GM04504 (cell line): ENCODE measurements at places on chromosomes 2 and 18.

DNA sequence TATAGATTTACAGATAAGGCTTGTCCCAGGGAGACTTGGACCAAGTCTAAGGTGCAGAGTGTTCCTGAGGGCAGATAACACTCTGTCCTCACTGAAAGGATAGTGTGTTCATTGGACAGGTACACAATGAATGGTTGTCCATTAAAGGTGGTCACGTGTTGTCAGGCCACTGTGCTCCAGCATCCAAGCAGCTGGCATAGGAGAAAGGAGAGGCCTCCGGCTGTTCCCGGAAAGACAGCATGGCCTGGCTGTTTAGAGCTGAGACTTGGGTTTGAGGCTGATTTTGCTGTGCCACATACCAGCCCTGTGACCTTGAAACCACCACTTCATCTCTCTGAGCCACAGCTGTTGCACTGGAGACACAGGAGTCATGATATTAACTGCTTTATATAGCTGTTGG lies 19.6 kb upstream of the SULT1C3 start:
- DNase-seq = no peak

DNA sequence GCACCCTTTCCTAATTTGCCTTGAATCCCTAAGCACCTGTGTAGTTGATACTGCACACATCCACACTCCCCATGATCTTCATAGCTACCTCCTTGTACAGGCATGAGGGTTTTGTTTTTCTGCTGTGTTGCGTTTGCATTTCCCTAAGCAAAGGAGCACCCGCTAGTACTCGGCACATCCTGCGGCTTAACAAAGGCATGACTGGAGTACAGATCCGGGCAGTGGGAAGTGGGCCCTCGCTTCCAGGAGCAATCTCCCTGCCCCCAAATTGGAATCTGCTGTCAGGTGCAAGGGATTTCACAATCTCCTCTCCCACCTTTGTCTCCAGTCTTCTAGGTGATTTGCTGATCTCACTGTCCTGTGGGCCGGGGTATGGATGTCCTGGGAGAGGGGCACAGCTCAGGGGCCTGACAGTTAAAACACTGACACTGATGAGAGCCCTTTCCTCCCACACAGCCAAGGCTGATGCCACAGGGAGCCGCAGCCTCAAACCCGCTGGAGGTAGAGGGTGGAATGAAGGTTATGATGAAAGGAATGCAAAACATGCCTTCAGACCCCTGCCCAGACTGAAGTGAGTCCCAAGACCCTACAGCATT lies 98.7 kb upstream of the THOC1 start:
- DNase-seq = no peak

DNA sequence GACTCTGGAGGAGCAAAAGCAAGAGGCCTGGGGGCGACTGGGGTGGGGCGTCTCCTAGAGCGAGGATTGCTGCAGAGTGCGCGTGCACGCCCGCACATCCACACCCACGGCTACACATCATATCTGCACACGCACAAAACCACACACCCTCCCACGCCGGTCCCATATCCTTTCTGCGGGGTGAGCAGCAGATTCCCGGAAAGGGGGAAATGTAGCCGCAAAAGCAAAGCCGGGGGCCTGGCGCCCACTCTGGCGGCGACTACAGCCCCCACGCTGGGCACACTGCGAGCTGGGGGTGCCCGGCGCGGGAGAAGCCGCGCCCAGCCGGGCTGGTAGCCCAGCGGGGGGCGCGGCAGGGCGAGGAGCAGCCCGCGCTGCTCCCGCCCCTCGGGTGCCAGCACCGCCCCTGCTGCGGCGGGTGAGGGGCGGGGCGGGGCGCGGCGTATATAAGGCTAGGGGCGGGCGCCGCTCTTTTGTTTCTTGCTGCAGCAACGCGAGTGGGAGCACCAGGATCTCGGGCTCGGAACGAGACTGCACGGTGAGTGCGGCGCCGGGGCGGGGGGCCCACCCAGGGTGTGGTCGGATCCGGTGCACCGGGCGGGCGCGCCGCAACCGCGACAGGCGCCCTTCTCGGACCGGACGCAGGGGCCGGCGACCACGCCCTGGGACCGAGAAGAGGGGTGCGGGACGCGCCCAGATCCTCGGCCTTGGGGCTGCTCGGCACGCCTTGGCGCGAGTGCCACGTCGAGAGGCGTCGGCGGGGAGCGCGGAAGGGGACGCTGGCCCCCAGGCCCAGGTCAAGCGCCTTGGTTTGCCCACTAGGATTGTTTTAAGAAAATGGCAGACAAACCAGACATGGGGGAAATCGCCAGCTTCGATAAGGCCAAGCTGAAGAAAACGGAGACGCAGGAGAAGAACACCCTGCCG lies at the start of gene TMSB10:
Gene TMSB10, plus strand, starts transcription at position 476 of the 927 bp plus-strand sequence.
- peak; percentile 65 for DNase-seq

DNA sequence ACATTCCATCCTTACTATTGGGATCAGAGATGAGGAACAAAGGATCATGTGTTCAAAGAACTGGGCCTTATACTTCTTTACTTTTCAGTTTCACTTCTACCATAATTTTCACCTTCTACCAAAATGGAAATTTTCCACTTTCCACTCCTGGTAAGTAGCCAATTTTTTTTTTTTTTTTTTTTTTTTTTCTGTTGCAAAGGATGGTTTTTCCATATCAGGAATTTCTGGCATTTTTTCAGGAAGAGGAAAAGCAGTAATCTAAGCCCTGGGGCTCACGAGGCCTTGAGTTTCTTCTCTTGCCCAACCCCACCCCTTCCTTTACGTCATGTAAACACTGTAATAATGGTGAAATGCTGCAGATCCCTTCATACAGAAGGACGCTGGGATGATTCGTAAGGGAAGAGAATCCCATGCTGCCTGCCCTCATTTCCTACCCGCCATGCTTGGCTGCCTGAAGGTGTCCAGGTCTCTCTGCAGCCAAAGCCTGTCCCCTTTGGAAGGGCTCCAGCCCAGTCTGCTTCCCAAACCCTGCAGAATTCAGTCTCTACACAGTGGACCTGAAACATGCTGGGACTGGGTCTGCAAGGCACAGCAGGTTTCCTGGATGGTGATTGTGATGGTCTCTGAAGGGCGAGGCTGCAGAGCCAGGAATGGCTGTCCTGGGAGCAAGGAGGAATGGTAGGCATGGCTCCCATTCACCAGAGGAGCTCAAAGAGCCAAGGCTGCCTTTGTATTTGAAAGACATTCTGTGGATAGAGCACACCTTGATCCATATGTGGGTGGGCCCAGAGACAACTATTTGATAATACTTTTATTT lies 57.0 kb downstream of the EFR3B start:
- no peak for DNase-seq

DNA sequence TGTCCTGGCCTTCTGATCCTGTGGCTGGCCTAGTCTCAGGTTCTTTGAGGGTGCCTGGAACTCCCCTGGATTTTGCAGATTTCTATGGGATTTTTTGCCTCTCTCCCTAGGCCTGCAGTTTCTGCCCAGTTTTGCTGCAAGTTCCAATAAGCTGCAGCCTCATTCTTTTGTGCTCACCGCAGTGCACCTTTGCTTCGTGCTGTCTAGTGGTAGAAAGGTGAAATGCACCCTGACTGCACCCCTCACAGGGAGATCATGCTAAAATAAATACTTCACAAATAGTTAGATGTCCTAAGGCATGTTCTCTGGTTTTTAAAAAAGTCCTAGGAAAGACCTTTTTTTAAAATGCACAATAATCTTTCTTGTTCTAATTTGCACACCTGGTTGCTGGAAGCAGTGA lies 72.5 kb downstream of the GNAL start:
- DNase-seq = no peak

DNA sequence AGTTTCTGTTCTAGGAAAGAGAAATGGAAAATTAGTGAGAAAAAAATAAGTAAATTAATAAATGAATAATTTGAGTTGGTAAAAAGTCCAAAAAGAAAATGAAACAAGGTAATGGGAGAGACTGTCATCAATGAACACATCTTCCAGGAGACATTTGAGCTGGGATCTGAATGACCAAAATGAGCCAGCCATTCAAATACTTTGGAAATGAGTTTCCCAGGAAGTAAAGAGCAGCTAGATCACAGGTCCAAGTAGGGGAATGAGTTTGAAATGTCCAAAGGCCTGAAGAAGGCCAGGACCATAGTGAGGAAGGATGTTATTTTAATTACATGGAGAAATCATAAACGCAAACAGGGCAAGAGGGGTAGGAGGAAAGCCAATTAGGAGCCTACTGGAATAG lies 6.6 kb upstream of the DNAH7 start:
- DNase-seq = no peak

DNA sequence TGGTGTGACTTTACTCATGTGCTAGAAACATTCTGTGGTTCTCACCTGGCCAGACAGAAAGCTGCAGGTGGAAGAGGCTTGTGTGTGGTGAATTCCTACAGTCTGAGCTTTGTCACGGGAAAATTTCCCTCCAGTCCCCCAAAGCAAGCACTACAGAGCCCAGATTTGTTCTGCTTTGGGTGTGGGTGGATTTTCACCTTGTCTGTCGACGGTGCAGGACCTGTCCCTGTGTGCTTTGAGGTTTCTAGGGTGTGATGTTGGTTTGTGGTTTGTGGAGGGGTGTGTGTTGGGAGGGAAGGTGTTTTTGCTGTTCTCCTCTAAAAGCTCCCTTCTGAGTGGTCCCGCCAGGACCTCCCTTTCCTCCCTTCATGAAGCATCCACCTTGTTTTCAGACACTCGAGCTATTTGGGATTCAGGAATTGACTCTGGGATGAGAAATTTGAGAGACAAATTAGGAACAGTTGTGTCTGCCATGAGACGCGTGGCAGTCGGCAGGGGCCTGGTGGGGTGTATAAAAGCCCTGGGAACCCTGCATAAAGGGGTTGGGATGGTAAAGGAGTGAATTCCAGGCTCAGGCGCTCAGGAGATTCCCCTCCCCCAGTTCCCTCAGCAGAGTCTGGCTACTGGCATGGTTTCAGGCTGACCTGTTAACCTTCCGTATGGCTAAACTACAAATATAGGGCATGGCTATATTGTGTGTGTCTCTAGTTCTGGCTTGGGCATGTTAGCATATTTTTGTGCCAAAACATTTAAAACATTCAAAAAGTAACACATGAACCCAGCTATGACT lies 65.5 kb downstream of the DGKD start:
- DNase-seq = no peak

DNA sequence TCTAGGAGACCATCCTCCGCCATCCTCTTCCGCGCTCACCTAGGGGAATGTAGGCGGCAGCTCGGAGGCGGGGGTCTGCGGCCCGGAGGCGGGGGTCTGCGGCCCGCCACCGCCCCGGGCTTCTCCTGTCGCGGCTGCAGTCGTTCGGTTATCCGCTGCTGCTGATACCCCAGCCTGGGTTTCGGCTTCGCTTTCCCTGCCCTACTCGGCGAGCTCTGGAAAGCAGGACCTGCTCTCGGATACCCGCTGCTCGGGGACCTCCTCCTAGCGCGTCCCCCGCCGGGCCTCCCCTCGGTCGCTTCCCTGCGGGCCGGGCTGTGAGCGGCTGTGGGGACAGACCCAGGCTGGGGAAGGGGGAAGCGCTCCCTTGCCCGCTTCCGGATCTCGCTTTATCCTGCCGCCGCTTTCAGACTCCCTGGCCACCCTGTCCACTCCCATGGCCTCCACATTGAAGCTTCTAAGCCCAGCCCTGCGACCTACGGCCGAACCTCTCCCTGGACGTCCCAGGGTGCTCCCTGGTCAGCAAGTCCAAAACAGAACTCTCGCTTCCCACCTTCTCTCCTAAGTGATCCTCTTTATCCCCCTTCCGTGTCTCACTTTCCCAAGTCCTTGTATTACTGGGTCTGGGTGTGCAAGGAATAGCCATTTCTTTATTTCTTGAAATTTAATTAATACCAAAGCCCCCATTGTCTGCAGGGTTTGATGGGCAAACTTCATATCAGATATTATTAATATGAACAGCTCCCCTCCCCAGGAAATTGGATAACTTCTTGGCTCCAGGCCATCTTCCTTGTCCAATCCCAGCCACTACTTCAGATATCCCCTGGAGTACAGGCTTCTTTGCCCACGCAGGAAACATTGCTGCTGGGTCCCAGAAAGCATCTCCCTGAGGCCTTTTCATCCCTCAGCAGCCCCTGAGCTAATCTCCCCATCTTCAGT lies 769 bp downstream of the FKBP1B start:
- DNase-seq = no peak

DNA sequence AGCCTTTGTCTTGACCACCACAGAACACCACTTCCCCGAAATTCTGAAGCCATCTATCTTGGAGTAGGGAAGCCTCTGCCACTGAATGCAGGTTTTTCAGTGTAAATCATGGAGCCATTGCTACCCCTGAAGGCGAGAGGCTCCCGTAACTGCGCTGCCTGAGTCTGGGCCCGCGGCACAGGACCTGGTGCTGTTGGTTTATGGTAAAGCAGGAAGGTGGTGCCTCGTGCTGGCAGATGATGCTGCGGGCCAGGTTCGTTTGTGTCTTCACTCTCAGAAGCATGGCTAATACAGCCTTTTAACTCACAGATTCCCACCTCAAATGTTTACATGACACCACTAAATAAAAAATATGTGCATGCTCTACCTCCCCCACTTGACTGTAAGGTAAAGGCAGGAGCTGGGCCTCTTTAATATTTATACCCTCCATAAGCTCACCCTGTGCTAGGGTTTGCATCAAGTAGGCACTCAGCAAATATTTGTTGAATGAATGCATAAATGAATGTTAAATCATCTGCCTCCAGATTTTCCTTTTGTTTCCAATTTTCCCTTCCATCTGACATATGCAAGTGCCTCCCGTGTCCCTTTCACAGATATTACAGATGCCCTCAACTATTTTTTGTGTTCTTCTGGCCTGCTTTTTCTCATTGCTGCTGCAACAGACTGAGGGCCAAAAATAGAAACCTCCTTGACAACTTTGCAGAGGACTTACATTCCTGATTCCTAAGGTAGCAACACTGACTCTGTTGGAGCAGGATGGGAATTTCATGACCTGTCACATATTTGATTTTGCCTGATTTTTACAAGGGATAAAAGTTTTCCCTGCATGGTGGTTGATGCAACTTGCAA lies 83.5 kb upstream of the CPO start:
- DNase-seq = no peak

- DNase-seq = no peak
Measured at GRCh38 chr18:73283032-73283431, 415.2 kb upstream of the NETO1 start.

- DNase-seq = no peak
Measured at GRCh38 chr2:241072553-241073165, 29.4 kb downstream of the MTERF4 start.

GRCh38 chr2:190592831-190593230 lies 56.1 kb upstream of the NAB1 start:
- no peak for DNase-seq

GRCh38 chr2:160550048-160550447 lies 56.4 kb upstream of the RBMS1 start:
- DNase-seq = no peak

DNA sequence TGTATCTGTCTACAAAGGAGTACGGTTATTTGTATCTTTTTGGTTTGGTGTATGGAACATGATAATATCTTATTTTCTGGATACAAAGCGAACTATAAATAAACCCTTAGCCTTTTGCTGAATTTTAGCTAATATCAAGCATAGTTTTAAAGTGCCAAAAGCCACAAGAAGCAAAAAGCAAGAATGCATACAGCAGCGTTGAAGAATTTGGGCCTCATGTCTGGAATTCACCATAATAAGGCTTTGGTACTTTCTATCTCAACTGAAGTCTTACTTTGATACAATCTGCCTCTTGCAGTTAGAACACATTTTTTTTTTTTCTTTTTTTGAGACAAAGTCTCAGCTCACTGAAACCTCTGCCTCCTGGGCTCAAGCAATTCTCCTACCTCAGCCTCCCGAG lies 151.5 kb downstream of the ERBB4 start:
- DNase-seq = no peak
